ENCODE measurements at places on chromosomes 4 and X. TPM values are rescaled to one million over a fixed set of nuclear protein-coding genes. Genes with fewer than 3 reads are reported as not detected.

ZC4H2 gene
- total RNA-seq: 11.3 TPM

USP26 gene
- total RNA-seq: not detected

XAGE2 gene
- not detected for total RNA-seq

ARHGAP6 gene
- total RNA-seq: 29.6 TPM

MAGEC2 gene
- not detected for total RNA-seq

ANXA3 gene
- total RNA-seq: 39.4 TPM

TCEAL6 gene
- 1.4 TPM for total RNA-seq

KIAA0232 gene
- total RNA-seq: 40.4 TPM

DNA sequence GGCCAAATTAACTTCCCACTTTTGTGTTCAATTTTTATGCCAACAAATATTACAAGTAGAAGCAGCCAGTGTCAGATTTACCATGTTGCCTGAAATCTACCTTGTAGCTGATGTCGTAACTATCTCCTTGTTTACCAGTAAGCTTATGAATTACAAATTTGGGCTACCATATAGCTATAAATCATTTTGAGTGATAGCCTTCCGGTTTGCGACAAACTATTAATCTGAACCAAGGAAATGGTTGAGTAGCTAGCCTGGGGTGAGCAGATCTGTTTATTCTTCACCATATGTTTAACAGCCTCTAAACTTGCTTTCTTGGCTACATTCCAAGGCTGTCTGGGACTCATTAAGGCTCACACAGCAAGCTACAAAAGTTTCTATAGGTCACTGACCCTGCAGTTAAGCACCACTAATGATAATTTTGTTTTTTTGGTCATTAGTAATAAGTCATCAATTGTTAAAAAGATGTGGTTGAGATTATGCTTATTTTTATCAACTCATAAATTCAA lies 218.7 kb upstream of the SPOCK3 start:
- DNase-seq: no peak

GRCh38 chr4:16218950-16219349 lies 7.3 kb downstream of the TAPT1 start:
- DNase-seq: no peak

GRCh38 chr4:74109870-74110605 lies 11.0 kb upstream of the CXCL2 start:
- DNase-seq: no peak

DNA sequence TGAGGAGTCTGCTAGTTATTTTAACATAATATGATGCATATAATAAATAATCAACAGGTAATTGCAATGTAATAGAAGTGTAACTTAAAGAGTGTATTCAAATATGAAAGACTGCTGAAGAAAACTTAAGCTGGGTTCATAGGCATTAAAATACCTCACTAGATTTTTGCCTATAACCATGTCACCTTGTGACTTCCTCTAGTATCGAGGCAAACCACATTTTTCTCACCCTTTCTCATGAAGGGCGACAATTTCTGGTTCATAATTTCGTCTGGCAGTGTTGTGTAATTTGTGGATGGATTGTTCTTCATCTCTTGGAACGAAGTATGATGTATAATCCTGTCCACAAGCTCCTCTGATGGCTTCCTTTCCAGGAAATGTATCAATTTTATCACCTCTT lies 16.0 kb downstream of the SULT1E1 start:
- no peak for DNase-seq

DNA sequence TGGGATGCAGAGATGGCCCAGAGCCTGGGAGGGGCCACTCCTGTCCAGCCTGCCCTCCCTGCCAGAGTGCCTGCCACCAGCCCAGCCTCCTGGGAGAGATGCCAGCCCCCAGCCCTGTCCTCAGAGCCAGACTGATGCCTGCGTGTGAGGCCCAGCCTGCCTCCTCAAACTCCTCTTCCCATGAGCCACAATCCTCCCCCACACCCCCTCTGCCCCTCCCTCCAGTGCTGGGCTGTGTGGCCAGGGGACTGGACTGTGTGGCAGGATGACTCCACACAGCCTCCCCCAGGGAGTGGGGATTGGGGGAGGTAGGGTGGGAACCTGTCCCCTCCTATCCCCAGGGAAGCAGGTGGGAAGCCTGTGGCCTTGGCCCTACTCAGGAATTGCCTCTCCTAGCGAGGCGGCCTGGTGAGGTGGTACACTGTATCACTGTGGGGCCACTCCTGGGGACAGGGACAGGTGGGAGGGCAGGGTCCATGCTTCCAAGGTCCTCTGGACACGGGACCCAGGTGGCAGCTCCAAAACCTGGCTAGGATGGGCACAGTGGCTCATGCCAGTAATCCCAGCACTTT lies 4.3 kb upstream of the SH3BP2 start:
- DNase-seq: no peak

- no peak for DNase-seq
These were observed 52.5 kb downstream of the HMGB2 start for GRCh38 chr4:173281406-173282255.

DNA sequence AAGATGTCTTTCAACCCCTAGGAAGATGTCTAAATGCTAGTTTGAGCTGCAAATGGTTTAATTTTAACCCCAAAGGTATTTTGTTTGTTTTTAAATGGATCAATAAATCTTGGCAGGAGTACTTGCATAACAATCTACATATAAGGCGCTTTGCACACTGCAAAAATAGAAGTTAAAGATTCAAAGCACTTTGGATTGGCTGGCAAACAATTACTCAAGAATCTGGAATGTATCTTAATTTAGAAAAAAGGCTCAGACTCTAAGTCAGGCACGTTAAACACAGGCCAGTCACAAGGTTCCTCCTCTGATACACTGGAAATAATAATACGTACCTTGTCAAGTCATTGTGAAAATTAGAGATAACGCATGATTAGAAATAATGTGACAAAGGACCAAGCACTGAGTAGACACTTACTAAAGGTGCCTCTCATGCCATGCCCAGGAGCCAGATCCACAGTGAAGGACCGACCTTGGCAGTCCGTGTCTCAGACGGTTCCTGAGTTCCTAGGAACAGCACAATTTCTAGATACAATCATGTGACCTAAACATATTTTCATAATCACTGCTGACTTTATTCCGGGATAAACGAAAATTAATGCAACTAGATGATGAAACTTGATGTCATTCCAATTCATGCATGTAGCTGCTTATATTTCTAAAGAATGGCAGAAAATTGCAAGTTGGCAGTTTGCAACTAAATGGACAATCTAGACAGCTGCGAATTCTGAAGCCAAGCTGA lies 49.6 kb downstream of the PROM1 start:
- no peak for DNase-seq

- DNase-seq: no peak
These were observed 453.9 kb downstream of the GPAT3 start for GRCh38 chr4:83989835-83990234.

DNA sequence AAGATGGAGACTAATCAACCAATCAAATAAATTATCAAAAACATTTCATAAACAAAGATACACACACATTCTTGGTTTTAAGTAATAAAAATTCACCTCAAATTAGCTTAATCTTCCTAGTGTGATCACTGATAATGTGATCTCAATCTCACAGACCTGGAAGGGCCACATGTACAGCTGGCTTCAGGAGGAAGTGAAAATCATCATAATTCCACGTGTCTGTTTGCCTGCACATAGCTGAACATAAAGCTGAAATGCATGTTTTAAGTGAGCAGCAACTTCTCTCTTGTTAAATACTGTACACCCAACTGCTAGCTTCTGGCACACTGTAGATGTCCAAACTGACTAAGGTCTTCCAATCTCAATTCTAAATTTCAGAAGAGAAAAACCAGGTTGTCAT lies 53.8 kb downstream of the ARHGAP6 start:
- DNase-seq: no peak

GRCh38 chr4:10075953-10076391 lies 40.6 kb downstream of the WDR1 start:
- no peak for DNase-seq

DNA sequence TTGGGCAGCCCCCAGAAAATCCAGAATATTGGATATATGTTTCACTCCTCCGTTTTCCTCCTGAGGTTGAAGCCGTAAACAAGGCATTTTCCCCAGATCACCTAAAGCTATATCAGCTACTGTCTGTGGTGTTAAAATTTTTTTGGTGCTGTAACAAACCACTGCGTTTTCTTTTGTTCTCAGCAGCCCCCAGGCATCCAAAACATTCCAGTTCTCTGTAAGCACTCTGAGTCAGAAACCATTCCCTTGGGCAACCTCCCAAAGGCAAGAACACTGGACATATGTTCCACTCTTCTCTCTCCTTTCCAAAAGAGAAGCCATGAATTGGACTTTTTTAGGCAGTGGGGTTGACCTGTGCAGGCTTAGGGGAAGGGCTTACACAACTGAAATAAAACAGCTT lies 310.9 kb downstream of the MID1IP1 start:
- DNase-seq: no peak

DNA sequence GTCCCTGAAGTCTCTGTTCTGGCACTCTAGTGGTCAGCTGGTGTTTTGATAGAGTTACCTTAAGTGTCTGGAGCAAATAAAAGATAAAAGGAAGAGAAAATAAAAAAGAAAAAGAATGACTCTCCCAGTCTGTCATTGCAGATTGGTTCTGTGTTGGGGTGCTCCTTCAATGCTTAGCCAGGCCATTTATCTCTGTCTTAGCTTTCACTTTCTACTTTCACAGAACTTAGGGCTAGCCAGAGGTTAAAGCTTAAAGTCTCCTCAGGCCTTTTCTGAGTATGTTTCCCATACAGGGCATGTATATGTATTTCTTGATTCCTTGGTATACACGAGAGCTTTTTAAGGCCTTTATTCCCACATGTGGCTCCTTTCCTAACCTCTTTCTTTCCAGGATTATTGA lies 83.1 kb upstream of the TEX13D start:
- DNase-seq: no peak

DNA sequence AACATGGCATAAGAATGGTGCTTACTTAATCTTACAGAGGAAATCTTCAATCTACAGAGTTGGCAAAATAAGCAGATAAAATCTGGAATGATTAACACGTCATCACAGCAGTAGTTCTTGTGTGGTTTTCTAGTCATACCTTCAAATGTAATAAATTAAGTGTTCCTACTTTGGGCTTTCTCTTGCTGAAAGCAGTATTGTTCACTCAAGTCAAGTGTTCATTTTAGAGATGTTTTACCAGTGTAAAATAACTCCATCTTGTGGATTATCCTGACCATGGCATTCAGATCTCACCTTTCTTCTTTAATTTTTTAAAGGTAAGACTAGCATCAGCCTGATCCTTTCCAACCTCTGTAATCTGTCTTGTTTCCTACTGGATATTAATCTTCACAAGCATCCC lies 72.9 kb downstream of the ADAMTS3 start:
- no peak for DNase-seq

GRCh38 chrX:10071451-10072144 lies 85.2 kb upstream of the CLCN4 start:
- DNase-seq: no peak

- no peak for DNase-seq
These were observed 2085.4 kb downstream of the ARAP2 start for GRCh38 chr4:34158878-34159277.

GRCh38 chr4:24799544-24800324 lies 4.4 kb downstream of the SOD3 start:
- DNase-seq: no peak

Data from ureter (tissue), 1 donor.